ENCODE measurements at places on chromosomes 5 and 9. TPM values are rescaled to one million over a fixed set of nuclear protein-coding genes. Genes with fewer than 3 reads are reported as not detected.

GRCh38 chr5:74433896-74434829 lies 206.4 kb downstream of the ENC1 start:
- DNase-seq, result no peak

DNA sequence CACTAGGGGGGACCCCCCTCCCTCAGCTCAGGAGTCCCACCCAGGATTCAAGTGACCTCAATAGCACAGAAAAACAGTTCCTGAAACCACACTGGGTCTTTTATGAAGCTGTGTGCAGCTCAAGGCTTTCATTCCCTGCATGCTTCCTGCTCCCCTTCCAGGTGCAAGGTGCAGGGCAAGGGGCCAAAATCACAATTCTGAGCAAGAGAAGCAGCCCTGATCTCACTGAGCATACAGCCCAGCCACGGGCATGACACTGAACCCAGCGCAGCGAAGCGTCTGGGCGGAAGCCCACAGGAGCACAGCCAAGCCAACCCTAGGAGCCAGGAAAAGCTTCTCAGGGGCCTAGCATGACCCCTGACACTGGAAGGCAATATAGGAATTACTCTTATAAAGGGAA lies 62.9 kb downstream of the IRX2 start:
- no peak for DNase-seq

DNA sequence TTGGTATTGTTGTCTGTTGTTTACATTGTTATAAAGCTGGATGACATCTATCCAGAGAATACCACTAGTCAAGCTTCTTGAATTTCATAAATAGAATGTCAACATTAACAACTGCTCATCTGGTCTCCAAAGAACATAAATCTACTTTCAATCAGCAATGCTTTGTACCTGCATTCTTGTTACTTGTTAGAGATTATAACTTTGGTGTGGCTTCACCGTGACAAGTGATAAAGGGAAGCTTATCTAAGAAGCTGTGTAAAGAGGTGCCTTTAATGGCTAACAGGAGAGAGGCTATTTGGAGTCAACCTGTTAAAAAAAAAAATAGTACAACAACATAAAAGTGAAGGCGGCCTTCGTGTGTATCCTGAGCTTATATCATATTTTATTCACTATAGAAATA lies 41.8 kb downstream of the MUSK start:
- no peak for DNase-seq

Gene PRRX2
- 3.3 TPM for total RNA-seq

DNA sequence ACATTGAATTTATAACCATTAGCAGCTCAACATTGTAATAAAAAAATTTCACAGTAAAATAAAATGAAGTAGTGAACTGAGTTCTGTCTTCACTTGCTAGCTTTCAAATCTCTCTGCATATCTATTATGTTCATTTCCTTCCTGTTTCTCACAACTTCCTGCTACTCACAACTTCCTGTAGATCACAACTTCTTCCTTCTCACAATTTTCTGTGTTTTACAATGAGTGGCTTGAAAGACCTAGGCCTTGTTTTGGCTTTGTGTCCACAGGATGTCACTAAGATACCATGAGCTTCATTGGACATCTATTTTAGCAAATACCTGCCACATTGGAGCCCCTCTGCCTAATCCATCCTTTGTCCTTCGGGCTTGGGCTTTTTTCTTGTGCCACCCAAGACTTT lies 480.3 kb upstream of the ADAMTS16 start:
- no peak for DNase-seq

- DNase-seq, result no peak
These were observed 19.1 kb downstream of the NADK2 start for GRCh38 chr5:36222620-36223019.

DNA sequence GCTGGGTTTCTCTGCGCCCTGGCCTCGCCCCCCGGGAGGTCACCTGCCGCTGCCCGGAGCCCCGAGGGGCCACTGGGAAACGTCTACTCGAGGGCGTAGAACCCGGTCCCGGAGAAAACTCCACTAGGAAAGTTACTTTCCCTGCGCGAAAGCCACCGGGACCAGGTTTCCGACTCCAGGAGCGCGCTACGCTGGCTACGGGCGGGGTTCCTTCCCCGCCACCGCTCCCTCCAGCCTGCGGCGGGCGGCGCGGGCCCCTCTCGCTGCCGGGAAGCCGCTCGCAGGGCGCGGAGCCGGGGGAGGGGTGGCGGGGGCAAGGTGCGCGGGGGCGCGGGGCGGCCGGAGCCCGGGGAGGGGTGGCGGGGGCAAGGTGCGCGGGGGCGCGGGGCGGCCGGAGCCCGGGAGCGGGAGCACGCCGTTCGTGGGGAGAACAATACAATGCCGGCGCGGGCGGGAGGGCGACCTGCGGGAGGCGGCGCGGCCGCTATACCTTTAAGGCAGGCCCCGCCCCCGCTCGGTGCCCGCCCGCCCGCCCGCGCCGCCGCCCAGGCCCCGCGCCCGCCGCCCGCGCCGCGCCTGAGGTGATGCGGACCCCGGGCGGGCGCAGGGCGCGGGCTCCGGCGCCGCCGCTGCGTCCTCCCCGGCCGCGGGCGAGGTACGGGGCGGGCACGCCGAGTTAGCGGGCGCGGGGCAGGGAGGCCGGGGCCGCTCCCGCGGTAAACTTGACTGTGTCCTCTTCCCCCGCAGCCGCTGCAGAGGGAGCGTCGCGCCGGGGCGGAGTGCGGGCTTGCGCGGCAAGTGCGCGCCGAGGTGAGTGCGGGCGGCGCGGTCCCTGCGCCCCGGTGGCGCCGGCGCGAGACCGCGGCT lies 278.1 kb downstream of the AOPEP start:
- peak; percentile 45 for DNase-seq

Gene RGS7BP
- total RNA-seq, result not detected

DNA sequence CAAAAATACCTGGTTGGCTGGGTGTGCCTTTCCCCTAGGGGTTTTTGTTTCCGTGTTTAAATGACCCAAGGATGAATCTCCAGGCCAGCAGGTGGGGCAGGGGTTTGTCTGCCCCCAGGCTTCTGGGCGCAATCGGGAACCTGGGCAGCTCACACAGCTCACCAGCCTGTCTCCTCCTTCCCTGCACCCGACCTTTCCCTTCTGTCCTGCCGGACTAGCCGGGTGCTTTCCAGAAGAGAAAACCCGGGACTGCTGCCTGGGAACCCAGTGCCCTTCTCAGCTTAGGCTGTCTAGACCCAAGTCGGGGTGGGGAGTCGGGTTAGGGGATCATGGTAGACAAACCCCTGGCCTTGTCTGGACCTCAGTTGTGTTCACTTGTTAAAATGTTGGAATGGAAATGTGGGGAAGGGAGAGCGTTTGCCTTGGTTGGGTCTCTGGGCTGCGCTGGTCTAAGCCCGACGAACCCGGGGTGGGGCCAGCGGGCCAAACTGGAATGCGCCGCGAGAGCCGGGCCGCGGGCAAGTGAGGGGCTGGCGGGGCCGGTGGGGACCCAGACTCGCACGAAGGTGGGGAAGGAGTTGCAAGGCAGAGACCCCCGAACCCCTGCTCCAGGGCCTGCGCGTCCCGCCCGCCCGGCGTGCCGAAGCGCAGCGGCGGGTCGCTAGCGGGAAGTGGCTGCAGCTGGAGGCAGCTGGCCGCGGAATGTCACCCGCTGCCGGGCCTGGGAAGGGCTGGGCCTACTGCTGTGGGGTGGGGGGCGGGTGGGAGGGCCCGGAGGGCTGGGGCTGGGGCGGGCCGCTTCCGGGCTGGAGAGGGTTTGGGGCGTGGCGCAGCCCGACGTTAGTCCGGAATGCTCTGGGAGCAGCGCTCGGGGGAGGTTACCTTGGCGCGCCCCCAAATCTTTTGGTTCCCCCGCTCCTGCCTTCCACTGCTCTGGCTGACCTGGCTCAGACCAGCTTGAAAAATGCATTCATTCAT lies 84.6 kb downstream of the DAB2IP start:
- no peak for DNase-seq

Gene ATOSB
- 8.3 TPM for total RNA-seq

Gene PAXX
- total RNA-seq, result 51.8 TPM

GRCh38 chr5:52999344-52999949 lies 10.3 kb downstream of the ITGA2 start:
- DNase-seq, result no peak

DNA sequence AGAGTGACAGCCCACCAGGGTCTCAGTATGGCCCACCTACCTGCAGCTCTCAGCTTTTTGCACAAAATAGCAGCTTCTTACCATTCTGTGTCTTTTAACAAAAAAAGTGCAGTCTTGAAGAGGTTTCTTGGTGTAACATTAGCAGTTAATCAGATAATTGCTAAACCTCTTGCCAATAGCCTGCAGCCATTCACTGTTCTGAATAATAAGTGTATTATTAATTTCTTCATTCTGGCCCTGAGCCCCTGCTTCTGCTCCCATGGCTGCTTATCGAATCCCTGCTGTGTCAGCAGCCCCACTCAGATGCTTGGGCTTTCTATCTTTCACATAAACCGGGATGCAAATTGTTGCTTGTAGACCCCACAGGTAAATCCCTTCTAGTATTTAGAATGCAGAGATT lies 485.9 kb downstream of the CAAP1 start:
- DNase-seq, result no peak

DNA sequence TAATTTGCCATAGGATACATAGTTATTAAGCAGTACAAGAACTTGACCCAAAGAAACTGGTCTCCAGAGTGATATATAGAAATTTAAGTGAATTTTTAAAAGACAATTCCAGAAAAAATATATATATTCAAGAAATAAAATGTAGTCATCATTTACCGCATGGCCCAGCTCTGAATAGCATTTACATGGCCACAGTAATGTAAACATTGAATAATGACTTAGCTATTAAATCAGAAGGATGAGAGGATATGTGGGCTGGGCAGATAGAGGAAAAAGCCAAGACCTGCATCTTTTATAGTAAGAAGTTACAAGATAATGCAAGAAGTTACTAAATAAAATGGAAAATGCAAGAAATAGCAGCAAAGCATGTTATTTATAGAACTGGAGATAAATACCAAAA lies 405.2 kb upstream of the WWC1 start:
- DNase-seq, result no peak

DNA sequence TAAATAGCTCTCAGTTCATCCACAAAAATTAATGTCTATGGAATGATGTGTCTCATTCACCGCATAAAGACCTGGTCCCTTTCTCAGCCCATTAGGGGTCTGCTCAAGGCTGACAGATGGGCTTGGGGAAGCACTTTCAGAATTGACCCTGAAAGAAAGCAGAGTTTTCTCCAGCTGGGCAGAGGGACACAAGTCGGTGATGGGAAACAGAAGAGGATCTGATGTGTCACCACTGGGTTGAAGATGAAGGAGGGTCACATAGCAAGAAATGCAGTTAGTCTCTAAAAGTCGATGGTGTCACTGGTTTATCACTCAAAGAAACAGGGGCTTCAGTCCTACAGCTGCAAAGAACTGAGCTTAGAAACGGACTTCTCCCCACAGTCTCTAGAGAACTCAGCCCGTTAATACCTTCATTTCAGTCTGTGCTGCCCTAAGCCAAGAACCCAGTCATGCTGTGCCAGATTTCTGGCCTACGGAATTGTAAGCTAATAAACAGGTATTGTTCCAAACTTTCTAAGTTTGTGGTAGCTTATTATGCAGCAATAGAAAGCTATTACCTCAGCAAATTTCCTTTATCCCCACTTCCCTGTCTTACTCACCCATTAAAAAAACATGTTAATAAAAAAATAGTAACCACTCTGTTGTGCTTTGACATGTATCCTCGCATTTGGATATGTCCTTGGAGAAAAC lies 64.6 kb downstream of the ADAMTS12 start:
- DNase-seq, result no peak

GRCh38 chr9:109974143-109974917 lies 194.3 kb downstream of the PALM2AKAP2 start:
- DNase-seq, result peak; percentile 81

DNA sequence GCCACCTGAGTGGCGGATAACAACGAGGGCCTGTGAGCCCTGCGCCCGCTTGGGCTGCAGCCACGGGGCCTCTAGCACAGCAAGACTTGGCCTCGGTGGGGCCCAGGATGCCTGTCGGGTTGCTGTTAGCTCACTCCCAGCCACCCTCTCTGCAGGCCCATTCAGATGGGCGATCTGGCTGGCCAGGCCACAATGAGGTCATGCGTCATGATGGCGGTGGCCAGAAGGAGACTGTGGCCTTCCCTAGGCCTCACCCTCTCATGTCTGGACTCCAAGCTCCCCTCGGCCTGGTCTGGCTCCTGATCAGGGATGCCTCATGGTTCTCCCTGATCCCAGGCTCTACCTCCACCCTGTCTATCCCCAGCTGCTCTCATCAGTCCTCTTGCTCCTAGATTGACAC lies 19.0 kb upstream of the TCOF1 start:
- no peak for DNase-seq

Gene MLLT3
- 47.5 TPM for total RNA-seq

DNA sequence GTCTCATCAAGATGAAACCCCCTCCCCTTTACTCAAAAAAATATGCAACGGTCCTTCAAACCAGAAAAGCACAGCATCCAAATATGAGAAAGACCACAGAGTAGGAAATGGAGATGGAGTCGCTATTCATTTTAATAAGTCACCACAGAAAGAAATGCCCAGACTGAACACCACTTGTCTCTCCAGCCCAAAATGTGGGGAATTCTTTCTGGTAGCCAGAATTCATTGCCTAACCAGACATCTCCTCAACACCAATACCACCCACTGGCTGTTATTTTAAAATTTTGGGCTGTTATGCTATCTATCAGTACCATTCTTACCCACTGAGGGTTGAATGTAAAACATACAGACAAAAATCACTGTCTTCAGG lies 100.1 kb downstream of the SUSD1 start:
- no peak for DNase-seq

Gene NEURL1B
- 0.63 TPM for total RNA-seq

Gene ARL14EPL
- not detected for total RNA-seq

Gene GRK6
- 133 TPM for total RNA-seq

GRCh38 chr9:36284226-36284625 lies 26.0 kb upstream of the GNE start:
- DNase-seq, result no peak

- no peak for DNase-seq
These were observed 399 bp upstream of the FBN2 start for GRCh38 chr5:128538250-128539037.

Gene SH3RF2
- total RNA-seq, result 0.53 TPM

Gene TMOD1
- total RNA-seq, result 5.4 TPM

DNA sequence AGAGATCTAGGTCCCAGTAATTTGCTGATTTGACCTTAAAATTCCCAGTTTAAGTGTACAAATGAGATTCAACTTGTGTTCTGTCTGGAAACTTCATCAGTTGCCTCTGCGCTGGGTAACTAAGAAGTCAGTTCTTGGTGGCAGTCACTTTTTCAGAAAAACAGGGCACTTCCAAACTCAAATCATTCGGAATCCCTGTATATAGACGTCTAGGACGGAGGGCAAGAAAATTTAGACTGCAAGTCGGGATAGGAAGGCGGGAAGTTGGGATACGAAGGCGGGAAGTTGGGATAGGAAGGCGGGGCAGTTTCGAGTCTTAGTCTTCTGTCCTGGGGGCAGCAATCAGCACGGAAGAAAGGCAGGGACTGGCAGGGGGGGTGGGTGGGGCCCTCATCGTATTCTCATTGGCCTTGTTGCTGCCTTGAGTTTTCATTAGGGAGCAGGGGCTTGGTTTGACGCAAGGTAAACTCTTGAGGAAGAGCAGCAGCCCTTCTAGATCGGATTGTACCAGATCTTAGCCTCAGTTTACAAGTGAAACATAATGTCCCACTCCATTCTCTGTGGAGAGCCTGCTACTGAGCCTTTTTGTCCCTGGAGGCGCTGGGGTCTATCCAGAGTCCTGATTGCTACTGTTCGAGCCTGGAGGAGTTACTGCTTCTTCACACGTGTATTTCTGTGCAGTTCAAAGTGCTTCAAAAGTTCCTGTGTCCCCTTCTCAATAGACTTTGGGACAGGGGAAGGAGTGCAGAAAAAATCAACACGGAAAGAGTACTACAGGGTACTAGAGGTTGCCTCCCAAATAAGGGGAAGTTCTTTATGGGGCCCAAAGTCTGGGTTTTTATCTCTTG lies 2.7 kb upstream of the PURA start:
- DNase-seq, result no peak

GRCh38 chr5:2574155-2574554 lies 177.3 kb downstream of the IRX2 start:
- DNase-seq, result no peak

GRCh38 chr5:33852837-33853236 lies 39.0 kb downstream of the ADAMTS12 start:
- DNase-seq, result no peak

Measured in activated T-cell treated with anti-CD3 and anti-CD28 coated beads, Interleukin-2, amount 50 U/mL, for 72 hours (primary cell).